Activated CD8-positive, alpha-beta memory T cell treated with anti-CD3 and anti-CD28 coated beads for 1 hour (primary cell): ENCODE measurements at places on chromosomes 5 and 9.

DNA sequence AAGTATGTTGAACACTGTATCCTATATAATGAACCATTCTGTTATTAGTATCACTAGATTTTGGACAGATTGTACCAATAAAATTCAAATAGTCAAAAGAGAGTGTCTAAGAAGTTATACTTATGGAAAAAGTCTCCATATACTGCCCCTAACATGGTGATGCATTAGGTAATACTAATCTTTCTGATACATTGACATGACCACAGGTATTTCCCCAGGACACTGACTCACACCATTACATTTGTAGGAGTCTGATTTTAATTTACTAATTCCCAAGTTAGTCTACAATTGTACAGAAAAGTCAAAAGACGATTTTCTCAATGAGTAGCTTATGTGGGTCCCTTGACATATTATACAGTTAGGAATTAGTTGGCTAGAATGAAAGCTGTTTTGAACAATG, 593.8 kb downstream of the ISL1 start:
- no peak for DNase-seq

GRCh38 chr5:17852740-17853139, 218.5 kb downstream of the TAF11L14 start:
- no peak for DNase-seq

DNA sequence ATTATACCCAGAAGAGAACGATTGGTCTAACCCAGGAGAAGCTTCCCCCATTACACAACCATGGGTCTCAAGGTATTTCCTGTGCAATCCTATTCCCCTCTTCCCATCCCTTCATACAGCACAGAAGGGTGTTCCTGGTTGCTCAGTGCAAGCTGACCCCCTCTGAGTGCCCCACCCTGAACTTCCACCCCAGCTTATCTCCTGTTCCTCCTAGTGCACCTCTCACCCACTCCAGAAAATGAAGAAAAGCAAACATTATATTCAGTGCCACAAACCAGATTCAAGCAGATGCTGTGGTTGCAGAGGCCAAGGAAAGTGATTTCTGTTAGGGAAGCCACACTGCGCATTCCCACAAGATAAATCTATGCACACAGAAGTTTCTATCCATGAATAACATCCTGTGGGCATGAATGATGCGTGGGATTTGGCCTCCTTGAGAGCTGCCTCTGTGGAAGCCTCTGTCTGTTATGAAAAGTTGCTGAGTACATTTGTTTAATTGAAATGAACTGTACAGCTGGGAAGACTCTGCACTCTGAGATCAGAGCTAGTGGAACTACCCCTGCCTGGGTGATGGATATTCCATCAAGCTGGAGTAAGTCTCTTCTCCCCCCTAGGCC, 2.2 kb upstream of the OR2S2 start:
- no peak for DNase-seq

- DNase-seq, result no peak
Observed at GRCh38 chr5:58545912-58546311, 37.0 kb upstream of the RAB3C start.

GRCh38 chr5:13505326-13505725, 439.2 kb downstream of the DNAH5 start:
- no peak for DNase-seq

DNA sequence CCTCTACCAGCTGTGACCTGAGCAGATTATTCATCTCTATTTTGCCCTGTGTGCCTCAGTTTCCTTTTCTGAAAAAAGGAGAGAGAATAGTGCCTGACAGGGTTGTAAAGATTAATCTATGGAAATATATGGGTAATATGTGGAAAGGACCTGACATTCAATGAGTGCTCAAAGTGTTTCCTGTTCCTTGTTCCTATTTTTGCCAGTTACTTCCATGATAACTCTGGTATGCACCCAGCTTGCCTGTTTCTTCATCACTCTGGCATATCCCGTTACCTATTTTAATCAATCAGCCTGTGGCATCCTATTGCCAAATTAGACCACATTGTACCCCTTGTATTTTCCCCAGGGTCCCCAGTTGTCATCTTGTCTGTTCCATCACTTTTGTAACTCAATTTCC, 3.6 kb upstream of the ARAP3 start:
- DNase-seq, result no peak

- no peak for DNase-seq
Observed at GRCh38 chr9:103997856-103998370, 96.2 kb upstream of the SMC2 start.

GRCh38 chr5:171317230-171317629, 8.2 kb downstream of the TLX3 start:
- no peak for DNase-seq

- DNase-seq, result no peak
Observed at GRCh38 chr9:372128-372527, 157.5 kb downstream of the DOCK8 start.

- DNase-seq, result no peak
Observed at GRCh38 chr5:139654464-139654863, 6.3 kb downstream of the CXXC5 start.

DNA sequence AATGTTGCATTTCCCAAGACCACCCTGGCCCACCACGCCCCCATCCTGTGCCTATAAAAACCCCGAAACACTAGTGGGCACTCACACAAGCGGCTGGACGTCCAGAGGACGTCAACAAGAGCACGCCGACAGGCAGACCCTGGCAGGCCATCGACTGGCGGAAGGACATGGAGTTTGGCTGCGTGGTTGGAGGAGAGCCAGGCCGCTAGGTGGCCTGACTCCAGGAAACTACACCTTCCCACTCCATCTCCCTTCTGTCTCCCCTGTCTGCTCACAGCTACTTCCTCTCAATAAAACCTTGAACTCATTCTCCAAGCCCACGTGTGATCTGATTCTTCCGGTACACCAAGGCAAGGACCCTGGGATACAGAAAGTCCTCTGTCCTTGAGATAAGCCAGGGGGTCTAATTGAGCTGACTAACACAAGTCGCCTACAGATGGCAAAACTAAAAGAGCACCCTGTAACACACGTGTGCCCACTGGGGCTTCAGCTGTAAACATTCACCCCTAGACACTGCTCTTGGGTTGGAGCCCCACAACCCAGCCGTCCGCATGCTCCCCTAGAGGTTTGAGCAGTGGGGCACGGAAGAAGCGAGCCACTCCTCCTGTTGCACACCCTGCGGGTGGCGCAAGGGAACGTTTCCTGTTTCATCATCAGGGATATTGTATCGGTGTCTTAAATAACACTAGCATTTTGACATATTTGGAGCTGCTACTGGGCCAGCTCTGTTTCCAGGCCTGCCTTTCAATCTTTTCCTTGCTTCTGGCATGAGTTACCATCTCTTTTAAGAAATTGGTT, 54.5 kb upstream of the TAF11L2 start:
- DNase-seq, result no peak

DNA sequence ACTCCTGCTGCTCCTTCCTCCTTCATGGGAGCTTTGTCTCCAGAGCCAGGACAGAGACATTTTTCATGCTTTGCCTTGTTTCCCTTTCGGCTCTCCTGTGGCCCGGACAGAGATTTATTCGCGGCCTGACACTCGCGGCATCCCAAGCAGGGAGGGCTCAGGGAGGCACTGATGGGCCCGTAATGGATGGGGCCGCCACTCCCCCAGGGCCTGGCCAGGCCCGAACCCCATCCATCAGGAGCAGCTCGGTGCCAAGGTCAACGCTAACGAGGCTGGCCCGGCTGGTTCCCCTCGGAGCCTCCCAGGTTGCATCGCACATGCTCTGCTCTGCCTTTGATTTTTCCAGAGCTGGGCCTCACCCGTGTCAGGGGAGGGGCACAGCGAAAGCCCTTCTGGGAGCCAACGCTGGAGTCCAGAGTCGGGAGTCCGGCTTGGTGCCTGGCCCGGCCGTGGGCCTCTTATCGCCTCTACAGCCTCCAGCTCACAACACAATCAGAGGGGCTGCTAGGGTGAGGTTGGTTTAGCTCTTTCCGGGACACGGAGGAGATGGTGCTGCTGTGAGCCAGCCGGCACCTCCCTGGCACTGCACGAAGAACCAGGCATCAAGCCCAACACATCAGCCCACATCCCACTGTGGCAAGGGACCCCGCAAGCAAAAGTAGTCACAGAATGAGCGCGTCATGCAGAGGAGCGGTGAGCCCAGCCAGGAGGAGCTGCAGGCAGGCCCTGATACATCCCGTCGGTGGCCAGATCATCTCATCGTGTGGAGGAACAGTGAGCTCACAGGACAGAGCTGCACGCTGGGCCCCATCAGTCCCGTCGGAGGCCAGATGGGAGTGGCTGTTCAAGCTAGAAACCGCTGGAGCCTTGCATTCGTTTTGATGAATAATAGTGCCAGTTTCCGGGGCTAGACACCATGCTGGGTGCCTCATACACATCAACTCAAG, 72.2 kb upstream of the BARHL1 start:
- no peak for DNase-seq

DNA sequence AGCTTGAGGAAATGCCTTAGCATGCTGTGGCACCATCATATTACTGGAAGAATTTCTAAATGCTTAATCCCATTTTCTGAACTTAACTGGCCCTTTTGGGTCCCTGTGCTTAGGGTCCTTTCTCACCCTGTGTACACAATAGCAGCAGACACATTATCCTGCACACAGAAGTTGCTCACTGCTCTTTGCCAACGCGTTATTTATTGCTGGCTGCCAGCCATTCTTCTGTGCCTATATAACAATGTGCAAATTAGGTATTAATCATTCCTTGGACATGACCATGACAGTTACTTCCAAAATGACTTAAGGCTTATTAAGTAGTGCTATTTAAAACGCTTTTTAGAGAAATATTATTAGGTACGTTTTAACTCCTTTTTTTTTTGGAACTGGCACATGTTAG, 134.7 kb downstream of the FBN2 start:
- DNase-seq, result no peak

- no peak for DNase-seq
Observed at GRCh38 chr5:179272326-179273072, 72.8 kb downstream of the ADAMTS2 start.
